ENCODE measurements at places on chromosomes 11 and 22.

DNA sequence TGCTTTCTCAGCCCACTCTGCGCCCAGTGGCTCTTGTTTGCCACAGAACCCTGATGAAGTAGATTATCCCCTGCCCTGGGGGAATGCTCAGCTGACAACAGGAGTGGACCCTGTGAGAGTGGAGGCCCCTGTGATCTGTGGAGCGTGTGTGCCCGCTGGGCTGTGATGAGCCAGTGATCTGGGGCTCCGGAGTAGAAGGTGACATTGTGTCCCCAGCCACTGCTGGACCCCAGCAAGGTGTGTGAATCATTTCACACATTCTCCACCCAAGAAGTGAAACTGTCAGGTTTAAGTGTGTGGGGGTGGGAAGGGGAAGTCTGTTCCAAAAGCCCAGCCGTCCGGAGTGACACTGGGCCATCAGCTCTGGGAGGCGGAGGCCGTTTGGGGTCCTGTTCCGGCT, 33.1 kb upstream of the GRAMD4 start:
- no peaks in the 10 kb centered on the region for H3K36me3 ChIP-seq
- H3K4me1 ChIP-seq = peaks cover 86% of the 10 kb centered on the region
- peak overlapping the region; percentile 85 for H3K4me3 ChIP-seq
- H3K27me3 ChIP-seq = no peaks in the 10 kb centered on the region
- H3K27ac ChIP-seq = peak overlapping the region; percentile 98

DNA sequence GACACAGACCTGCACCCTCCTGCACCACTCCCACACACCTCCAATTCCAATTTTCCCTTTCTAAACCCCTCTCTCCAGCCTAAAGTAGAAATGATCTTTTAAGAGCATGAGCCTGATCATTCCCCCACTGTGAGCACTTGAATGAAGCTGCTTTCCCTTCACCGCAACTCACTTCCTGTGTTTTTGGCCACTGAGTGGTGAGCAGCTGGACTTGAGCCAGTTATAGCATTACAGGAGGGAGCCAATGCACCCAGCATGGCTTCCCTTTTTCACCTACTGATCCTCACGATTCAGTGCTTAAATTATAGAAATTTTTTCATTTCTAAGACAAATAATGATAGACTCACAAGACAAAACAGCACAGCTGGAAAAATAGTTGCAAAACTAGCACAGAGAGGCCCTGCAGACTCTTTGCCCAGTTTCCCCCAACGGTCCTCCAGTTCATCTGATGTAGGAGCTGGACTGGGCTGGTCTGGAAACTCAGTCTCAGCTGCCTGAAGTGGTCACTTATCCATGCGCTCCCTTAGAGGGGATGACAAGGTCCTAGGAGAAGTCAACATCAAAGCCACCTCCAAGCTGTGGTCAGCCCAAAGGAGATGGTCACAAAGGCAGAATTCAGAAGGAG, 9.7 kb upstream of the APOL4 start:
- DNase-seq = no peak
- peaks cover 3% of the 10 kb centered on the region for H3K27me3 ChIP-seq
- no peak overlapping the region for H3K4me3 ChIP-seq

GRCh38 chr11:67022341-67022933, 497 bp upstream of the SYT12 start:
- H3K27me3 ChIP-seq = peaks cover 54% of the 10 kb centered on the region
- H3K36me3 ChIP-seq = no peaks in the 10 kb centered on the region
- no peak overlapping the region for H3K4me3 ChIP-seq

DNA sequence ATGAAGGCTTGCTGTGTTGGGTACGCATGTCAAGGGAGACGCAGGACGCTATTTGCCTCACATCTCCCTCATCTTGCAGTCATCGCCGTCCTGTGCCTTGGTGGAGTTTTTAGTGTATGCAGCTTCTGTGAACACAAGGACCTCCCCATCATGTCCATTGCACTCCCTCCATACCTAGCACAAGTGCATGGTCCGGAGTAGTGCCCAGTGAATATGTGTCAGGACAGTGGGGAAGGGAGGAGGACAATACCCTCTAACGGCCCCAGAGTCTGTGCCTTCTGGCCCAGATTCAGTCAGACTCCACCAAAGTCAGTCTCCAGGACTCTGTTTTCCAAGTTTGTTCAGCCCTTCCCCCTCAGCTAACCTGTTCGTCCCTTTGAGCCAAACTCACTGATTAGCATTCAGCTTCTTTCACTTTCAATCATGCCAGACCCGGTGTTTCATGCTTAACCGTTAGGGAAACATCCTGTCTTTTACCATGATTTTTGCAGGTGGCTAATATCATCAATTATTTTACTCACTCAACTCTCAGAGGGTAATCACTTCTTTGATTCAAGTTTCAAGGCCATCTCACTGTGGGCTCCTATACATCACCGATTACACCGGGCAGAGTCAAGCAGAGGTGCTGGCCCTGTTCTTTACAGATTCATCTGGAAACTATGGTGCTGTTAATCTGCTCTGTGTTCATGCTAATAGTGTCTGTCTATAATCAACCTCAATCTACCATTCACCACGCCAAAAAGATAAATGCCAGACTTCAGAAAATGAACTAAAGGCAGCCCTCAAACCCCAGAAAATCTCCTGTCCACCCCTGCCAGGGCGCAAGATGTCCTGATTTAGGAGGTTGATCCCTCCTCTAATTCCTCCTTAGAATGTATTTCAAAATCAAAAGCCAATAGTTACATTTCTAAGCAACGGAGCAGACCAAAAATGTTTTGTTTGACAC, 156.5 kb downstream of the RRAS2 start:
- H3K27me3 ChIP-seq = peaks cover 8% of the 10 kb centered on the region
- H3K4me3 ChIP-seq = no peak overlapping the region
- DNase-seq = no peak
- no peaks in the 10 kb centered on the region for H3K36me3 ChIP-seq
- H3K27ac ChIP-seq = no peak overlapping the region

GRCh38 chr11:22133776-22134175, 59.1 kb upstream of the ANO5 start:
- H3K4me3 ChIP-seq = no peak overlapping the region
- DNase-seq = no peak
- no peaks in the 10 kb centered on the region for H3K36me3 ChIP-seq
- H3K4me1 ChIP-seq = no peaks in the 10 kb centered on the region
- H3K27ac ChIP-seq = no peak overlapping the region
- no peaks in the 10 kb centered on the region for H3K27me3 ChIP-seq

- DNase-seq = no peak
- peaks cover 94% of the 10 kb centered on the region for H3K36me3 ChIP-seq
- no peak overlapping the region for H3K27ac ChIP-seq
- no peak overlapping the region for H3K4me3 ChIP-seq
- no peaks in the 10 kb centered on the region for H3K4me1 ChIP-seq
Measured at GRCh38 chr11:113338730-113339129, 24.3 kb downstream of the TTC12 start.

- no peaks in the 10 kb centered on the region for H3K4me1 ChIP-seq
- H3K36me3 ChIP-seq = no peaks in the 10 kb centered on the region
- DNase-seq = no peak
- no peak overlapping the region for H3K27ac ChIP-seq
- H3K4me3 ChIP-seq = no peak overlapping the region
Measured at GRCh38 chr22:47631571-47632102, 869.2 kb downstream of the TBC1D22A start.

GRCh38 chr11:58006940-58007339, 16.7 kb upstream of the OR9Q1 start:
- H3K36me3 ChIP-seq = no peaks in the 10 kb centered on the region
- H3K27me3 ChIP-seq = peaks cover 18% of the 10 kb centered on the region
- H3K4me1 ChIP-seq = no peaks in the 10 kb centered on the region

DNA sequence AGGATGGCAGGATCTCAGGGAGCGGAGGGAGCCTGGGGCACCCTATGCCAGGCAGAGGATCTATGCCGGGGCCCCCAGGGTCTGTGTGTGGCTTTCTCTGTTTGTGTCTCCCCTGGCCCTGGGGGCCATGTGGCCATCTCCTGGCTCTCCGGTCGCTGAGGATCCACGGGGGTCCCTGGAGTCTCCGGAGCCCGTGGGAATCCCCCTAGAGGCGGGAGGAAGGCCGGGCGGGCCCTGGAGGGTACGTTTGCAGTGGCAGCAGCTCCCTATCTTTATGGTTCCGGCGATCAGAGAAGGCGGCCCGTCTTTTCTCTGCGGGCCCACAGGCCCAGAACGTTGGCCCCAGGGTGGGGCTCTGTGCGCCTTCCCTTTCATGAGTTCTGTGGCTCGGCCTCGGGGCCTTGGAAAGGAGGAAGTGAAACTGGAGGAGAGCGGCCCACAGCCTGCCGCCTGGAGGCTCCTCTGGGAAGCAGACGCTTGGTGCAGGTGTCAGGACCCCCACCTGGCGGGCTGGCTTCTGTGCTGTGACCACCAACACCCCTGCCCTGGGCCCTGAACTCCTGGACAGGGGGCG, 82.1 kb downstream of the KCNQ1 start:
- peak overlapping the region; percentile 80 for H3K4me3 ChIP-seq
- no peaks in the 10 kb centered on the region for H3K27me3 ChIP-seq
- H3K27ac ChIP-seq = peak overlapping the region; percentile 82
- H3K4me1 ChIP-seq = peaks cover 42% of the 10 kb centered on the region
- peaks cover 6% of the 10 kb centered on the region for H3K36me3 ChIP-seq

- no peak for DNase-seq
- H3K4me3 ChIP-seq = no peak overlapping the region
- H3K4me1 ChIP-seq = peaks cover 3% of the 10 kb centered on the region
- peaks cover 47% of the 10 kb centered on the region for H3K27me3 ChIP-seq
- no peak overlapping the region for H3K27ac ChIP-seq
Measured at GRCh38 chr11:46326813-46327416, 20.3 kb upstream of the DGKZ start.

- no peak overlapping the region for H3K4me3 ChIP-seq
- DNase-seq = no peak
- peaks cover 88% of the 10 kb centered on the region for H3K4me1 ChIP-seq
- H3K27me3 ChIP-seq = no peaks in the 10 kb centered on the region
Measured at GRCh38 chr11:83046621-83047172, 25.0 kb downstream of the RAB30 start.

- H3K27ac ChIP-seq = no peak overlapping the region
- H3K4me3 ChIP-seq = no peak overlapping the region
- DNase-seq = no peak
- no peaks in the 10 kb centered on the region for H3K36me3 ChIP-seq
- peaks cover 5% of the 10 kb centered on the region for H3K27me3 ChIP-seq
- H3K4me1 ChIP-seq = no peaks in the 10 kb centered on the region
Measured at GRCh38 chr11:19660076-19660475, 52.6 kb upstream of the NAV2 start.

- no peaks in the 10 kb centered on the region for H3K36me3 ChIP-seq
- H3K4me3 ChIP-seq = no peak overlapping the region
- no peak overlapping the region for H3K27ac ChIP-seq
- no peaks in the 10 kb centered on the region for H3K4me1 ChIP-seq
Measured at GRCh38 chr22:44625981-44626687, 75.9 kb upstream of the PRR5 start.

- no peak overlapping the region for H3K27ac ChIP-seq
- H3K27me3 ChIP-seq = peaks cover 5% of the 10 kb centered on the region
- DNase-seq = no peak
Measured at GRCh38 chr22:33139937-33140336, 81.8 kb upstream of the SYN3 start.

DNA sequence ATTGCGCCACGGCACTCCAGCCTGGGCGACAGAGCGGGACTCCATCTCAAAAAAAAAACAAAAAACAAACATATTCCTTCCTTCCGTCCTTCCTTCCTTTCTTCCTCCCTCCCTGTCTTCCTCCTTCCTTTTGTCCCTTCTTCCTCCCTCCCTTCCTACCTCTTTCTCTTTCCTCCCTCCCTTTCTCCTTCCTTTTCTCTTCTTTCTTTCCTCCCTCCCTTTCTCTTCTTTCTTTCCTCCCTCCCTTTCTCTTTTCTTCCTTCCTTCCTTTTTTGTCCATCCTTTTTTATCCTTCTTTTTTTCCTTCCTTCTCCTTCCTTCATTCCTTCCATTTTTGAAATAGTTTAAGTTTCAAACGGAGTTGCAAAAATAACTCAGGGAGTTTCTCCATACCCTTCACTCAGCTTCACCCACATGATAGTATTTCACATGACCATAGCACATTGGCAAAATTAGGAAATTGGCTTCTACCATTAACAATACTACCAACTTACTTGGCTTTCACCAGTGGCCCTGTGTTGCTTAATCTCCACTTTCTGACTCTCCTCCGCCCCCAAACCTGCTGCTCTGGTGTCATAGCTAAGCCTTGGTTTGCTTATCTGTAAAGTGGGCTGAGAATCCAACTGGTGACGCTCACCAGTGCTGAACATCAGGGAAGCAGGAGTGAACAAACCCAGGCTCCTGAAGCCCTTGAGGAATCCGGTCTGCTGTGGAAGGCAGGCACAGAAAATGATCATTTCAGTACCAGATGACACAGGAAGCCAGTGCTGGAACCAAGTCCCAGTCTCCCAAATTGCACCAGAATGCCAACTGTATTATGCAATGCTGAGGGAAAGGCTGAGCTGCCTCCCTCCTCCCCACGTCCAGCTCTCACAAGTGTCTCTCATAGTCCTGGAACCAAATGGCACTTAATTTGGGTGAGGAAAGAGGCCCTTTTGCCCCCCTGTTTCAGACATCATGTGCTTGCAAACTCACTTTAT, 17.2 kb upstream of the CRYBB3 start:
- H3K4me1 ChIP-seq = no peaks in the 10 kb centered on the region
- peaks cover 12% of the 10 kb centered on the region for H3K27me3 ChIP-seq
- DNase-seq = no peak
- H3K4me3 ChIP-seq = no peak overlapping the region

DNA sequence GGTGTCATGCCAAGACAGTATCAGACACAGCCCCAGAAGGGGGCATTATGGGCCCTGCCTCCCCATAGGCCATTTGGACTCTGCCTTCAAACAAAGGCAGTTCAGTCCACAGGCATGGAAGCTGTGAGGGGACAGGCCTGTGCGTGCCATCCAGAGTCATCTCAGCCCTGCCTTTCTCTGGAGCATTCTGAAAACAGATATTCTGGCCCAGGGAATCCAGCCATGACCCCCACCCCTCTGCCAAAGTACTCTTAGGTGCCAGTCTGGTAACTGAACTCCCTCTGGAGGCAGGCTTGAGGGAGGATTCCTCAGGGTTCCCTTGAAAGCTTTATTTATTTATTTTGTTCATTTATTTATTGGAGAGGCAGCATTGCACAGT, 14.6 kb downstream of the IL10RA start:
- H3K27ac ChIP-seq = peak overlapping the region; percentile 98
- no peak overlapping the region for H3K4me3 ChIP-seq
- DNase-seq = no peak
- peaks cover 87% of the 10 kb centered on the region for H3K4me1 ChIP-seq
- H3K36me3 ChIP-seq = peaks cover 68% of the 10 kb centered on the region

DNA sequence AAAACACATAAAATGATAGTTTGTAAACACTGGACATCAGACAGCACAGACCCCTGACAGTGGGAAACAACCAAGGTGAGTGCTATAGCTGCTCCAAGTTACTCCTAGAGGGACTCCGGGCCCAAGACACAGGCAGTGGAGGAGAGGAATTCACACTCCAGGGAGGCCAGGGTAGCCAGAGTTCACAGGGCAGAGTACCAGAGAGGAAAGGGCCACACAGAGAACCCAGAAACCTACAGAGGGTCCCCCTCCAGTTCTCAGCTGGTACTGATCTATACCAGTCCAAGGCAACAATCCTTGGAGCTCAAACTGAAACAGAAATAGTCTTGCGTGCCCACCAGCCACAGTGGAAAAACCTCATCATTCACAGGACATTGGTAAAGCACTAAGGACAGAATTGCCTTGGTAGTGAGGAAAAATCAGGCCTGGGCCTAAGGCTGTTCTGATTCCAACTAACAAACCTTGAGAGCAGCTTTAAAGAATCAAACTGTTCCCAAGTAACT, 7.6 kb downstream of the VPS37C start:
- DNase-seq = no peak
- no peak overlapping the region for H3K4me3 ChIP-seq
